Coronary artery (tissue), 2 donors: ENCODE measurements at places on chromosomes 6 and 20.

DNA sequence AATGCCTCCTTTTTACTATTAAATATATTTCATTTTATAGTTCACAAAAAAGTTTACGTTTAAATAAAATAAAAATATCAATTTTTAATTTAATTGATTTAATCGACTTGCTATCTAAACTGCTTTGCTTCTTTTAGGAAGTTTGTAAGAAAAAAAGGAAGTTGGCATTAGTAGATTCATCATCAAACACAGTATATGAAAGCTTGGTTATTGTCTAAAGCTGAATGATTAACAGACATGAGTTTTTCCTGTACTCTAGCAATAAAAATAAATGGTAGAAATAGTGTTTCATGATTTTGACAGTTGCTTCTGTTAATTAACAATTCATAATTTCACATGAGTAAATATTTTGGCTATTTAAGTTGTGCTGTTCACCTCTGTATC, 1285.5 kb upstream of the GJE1 start:
- DNase-seq = no peak

GRCh38 chr6:70502484-70502883, 64.2 kb upstream of the SDHAF4 start:
- no peak for DNase-seq

DNA sequence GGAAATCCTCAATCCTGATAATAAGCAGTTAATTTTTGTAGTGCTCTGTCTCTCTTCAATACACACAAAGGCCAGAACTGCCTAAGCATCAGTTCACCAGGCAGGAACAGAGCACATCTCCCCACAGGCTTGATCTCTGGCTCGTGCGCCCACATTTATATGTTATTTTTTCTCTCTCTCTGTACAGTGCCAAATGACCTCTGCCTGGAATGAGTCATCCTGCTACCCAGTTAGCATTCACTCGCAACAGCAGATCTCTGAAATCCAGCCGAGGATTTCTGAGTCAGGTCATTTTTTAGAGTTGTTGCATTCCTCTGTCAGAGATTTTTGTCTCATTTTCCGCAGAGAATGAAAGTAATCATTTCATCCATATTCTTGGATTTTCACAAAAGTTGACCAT, 107.1 kb downstream of the COL12A1 start:
- peak; percentile 79 for DNase-seq

DNA sequence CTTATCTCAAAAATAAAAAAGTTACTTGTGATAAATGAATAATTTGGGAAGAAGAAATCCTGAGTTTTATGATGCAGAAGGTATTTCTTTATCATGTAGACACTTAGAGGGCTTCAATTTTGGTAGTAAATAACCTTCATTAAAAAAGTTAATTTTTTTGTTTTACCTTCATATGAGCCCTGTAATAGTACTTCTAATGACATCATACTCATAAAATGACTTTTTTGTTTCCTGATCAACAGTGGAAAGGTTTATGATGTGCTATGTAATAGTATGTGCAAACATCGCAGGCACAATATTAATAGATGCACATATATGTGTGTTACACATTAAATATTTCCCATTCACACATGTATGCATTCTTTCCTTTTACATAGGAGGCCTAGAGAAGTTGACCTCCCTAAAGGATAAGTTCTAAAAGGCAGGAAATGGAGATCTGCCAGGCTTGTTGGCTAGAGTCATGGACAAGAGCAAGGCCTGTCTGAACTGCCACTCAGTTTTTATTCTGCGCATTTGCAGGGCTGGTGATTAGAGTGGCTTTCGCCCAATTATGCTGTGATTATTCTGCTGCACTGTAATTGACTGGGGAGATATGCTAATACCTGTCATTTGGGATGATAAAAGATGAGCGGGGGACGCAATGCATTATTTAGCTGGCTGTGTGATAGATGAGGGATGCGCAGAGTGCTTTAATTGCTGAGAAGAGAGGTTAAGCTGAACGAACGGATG, 272.6 kb downstream of the TMEM242 start:
- no peak for DNase-seq

DNA sequence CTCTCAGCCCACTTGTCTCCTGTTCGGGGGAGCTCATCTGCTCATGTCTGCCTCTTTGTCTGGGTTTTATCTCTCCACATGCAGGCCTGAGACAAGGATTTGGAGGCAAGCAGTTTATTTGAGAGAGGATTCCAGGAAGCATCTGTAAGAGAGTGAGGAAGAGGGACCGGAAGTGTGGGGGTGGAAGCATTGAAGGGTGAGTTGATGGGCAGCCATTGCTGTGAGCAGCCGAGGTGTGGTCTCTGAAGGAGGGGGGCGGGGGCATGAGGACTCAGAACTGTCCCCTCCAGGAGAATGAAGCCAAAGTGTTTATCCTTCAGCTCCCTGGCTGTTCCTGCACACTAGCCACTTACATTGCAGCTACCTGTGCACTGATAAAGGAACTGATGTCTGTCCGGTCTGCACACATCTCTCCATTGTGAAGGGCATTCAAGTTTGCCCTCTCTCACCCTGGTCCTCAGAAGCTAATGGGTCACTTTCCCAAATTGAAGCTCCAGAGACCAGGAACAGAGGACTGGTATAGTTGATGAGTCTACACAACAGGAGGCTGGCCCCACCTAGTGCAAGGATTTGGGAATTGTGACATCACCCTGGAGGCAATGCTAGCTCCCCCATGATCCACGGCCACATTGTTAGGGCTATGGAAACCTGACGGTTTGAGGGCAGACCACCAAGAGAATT, 100.5 kb upstream of the FOXA2 start:
- no peak for DNase-seq

DNA sequence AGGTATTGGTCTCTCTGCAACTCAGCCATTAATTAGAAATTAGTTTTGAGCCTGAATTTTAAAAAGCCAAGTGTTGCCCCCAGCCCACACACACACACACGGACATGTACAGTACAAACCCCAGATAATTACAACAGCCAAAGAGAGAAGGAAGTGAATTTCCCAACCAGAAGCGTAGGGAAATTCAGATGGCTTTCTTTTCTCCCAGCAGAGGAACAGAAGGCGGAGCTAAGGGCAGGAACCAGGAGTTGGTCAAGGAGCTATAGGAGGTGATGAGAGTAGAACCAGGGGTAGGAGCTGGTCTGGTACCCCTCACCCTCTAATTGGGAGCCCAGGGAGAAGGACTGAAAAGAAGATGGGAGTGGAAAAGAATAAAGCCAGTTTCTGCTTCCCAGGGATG, 3.9 kb upstream of the ZBTB9 start:
- no peak for DNase-seq

- no peak for DNase-seq
These were observed 74.7 kb upstream of the MAFB start for GRCh38 chr20:40763646-40764295.

DNA sequence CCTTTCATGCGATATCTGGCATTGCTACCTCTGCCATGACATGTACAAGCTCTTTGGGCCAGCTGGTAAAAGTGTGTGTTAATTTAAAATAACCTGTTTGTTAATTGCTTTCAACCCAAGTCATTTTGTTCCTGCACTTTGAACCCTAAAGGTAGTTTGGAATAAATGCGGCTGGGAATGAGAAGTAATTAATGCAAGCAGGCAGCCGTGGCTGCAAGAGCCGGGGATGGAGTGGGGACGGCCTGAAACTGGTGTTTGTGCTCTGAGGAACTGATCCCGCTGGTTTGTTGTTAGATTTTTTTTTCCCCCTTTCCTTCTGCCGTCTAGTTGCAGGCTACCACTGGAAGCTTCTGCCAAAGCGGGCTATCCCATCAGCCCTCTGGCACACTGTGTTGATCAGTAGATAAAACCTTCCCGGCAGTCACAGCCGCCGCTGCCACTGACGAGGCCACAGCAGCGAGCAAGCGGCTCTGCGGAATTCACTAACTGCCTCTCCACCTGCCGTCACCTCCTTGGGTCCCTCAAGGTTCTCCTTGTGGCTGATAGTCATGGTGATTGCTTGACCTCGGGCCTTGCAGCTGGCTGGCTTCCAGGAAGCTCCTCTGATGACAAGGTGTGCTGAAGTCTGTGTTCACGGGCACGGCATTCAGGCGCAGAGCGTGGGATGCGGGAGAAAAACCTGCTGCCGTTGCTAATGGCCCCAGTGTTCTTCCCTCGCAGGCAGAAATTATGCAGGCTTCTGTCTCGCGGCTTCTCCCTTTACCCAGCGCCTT, 315.9 kb downstream of the TFAP2A start:
- DNase-seq = no peak

DNA sequence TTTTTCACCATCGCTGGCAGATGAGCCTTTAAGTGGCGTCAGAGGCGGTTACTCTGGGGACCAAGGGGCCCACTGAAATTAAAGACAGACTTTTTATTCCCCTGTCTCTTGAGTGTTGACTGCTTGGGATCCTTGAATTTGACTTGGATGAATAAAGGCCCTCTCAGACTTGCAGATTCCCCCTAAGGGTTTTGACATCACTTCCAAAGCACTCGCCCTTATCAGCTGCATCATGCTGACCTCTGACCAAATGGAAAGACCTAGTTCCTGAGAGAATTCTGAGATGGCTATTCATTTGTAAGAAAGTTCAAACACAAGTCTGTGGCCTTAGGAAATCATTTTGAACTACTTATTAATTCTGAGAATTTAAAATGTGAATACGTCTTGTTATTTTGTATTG, 13.5 kb upstream of the MOXD1 start:
- no peak for DNase-seq

DNA sequence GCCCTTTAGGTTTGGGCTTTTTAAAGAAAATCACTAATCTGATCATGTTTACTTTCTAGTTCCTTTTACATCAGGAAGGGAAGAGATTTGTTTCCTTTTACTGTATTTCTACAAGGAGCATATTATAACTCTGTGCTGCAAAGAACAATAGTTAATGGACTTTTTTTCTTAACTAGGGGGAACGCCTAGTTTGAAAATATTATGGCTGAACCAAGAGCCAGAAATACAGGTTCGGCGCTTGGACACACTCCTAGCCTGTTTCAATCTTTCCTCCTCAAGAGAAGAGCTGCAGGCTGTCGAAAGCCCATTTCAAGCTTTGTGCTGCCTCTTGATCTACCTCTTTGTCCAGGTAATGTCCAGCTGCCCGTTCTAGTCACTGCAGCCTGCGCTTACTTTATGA, 41.4 kb downstream of the FAM120B start:
- DNase-seq = no peak

- no peak for DNase-seq
These were observed 18.1 kb downstream of the TFAP2A start for GRCh38 chr6:10396785-10397184.

DNA sequence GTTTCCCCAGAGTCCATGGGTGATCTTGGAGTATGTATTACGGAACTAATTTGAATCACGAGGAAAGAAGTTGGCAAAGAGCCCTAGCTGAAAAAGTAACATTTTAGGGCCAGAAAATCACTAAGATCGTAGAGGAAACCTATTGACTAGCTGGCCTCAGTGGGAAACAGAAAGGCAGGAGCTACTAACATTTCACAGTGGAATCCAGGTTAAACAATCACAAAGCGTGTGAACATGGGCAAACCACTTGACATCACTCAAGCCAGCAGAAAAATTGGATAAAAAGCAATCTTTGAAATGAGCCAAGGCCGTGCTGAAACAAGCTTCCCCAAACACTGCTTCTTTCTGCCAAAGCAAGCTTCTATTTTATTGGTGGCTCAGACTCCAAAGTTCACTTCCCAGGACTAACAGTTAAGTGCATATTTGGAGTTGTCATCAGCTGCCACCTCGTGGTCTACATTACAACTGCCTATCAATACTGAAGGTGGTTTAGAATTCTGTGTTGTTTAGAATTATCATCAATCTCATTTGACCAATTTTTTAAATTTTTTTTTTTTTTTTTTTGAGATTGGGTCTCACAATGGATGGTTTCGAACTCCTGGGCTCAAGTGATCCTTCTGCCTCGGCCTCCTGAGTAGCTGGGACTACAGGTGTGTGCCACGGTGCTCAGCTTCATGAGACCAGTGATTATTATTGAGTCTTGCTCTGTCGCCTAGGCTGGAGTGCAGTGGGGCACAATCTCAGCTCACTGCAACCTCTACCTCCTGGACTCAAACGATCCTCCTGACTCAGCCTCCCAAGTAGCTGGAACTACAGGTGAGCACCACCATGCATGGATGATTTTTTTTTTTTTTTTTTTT, 10.6 kb downstream of the RPS10 start:
- DNase-seq = no peak

DNA sequence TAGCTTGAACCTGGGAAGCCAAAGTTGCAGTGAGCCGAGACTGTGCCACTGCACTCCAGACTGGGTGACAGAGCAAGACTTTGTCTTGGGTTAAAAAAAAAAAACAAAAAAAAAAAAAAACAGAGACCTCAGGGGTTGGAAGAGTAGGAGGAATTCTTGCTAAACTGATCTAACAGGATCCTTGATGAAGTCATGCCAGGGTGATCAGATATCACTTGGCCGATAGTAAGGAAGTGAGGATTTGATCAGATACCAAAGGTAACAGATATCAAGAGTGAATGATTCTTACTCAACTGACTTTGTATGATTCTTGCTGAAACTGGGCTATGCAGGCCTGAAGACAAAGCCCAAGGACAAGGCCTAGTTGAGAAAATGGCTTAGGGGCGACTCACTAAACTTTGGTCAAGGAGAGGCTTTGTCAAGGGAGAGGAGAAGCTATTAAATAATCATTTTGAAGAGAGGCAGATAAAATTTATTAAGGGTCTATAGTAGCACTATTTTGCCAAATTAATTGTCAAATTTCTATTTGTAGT, 624.7 kb downstream of the UTRN start:
- no peak for DNase-seq

- no peak for DNase-seq
These were observed 485.2 kb downstream of the GRIK2 start for GRCh38 chr6:101878554-101879276.

- peak; percentile 47 for DNase-seq
These were observed 13.2 kb upstream of the KIF25 start for GRCh38 chr6:167984144-167984719.

GRCh38 chr6:157292202-157292601, 31.1 kb downstream of the TMEM242 start:
- DNase-seq = no peak

- DNase-seq = no peak
These were observed 125.4 kb downstream of the GMPR start for GRCh38 chr6:16363749-16364148.

DNA sequence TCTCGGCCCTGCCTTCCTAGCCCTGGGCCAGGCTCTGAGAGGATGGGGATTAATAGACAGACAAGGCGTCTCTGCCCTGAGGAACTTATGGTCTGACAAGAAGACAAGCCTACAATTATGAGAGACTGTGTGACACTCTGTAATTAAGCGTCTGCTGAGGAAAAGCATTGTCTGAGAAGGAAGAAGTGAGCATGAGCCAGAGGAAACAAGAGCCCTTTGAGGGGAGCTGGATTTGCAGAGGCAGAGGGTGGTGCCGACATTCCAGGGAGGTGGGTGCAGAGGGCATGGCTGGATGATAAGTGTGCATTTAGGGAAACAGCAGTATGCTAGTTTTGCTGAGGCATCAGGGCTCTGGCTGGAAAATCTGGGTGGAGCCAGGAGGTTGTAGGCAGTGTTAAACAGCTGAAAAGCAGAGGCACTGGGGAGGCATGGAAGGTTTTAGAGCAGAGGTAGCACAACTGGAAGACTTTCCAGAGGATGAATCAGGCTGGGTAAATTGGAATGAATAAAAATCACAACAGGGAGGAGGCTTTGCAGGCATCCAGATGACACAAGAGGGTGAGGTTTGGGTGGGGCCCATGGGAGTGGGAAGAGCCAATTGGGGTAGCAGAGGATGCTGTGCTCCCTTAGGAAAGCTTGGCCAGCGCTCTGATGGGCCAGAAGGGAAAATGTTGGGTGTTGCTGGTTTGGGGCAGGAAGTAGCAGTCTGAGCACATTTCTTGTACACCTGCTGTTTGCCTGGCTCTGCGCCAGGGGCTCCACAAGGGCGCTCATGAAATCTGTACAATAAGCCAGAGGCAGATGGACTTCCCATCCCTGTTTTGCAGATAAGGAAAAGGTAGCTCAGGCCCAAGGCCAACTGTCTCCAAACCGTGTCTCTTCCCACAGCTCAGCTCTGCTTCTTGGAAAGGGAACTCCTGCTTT, 74.0 kb upstream of the MYL9 start:
- DNase-seq = no peak
